Breast epithelium (tissue), 4 donors: ENCODE measurements at places on chromosomes 3 and 15. TPM values are rescaled to one million over a fixed set of nuclear protein-coding genes. Genes with fewer than 3 reads are reported as not detected.

The CAPN7 gene
- total RNA-seq = 112 TPM

DNA sequence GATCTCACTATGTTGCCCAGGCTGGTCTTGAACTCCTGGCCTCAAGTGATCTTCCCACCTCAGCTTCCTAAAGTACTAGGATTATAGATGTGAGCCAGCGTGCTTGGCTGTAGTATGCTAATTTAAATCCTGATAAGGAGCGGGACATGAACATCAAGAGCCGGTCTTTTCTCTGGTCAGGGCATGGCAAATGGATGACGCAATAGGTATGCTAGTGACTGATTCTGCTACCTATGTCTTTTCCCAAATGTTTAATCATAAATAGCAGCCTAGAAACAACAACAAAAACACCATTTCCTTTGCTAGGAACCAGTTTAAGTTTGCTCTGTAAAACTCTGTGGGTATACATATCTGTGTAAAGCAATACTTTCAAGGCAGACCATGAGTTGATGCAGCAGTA lies 64.7 kb downstream of the STARD9 start:
- no peak for DNase-seq

DNA sequence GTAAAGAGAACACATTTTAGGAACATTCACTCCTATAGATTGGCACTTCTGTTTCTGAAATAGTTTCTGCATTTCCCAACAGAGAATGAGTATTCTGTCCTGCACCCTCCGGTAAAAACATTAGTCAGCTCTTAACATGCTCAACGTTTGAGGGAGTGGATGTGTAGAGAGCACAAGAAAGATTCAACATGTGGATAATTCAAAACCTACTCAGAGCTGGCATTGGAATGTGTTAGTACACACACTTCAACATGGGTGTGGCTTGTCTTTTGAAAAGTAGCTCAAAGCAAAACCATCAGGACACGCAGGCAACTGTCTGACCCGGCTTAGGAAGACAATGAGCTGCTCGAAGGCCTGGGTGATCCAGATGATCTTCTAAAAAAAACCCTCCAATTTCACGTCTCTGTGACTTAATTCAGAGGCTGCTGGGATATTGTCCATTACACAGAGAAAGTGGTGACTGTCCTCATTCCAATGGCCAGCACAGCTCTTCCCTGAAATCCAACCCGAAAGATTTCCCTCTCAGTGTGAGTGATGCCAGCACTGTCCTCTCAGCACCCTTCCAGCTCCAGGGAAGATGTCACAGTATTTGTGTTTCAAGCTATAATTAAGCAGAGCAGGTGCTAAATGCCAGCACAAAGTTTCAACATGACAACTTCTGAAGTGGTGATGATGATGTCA lies 18.1 kb downstream of the FBN1 start:
- DNase-seq = no peak

DNA sequence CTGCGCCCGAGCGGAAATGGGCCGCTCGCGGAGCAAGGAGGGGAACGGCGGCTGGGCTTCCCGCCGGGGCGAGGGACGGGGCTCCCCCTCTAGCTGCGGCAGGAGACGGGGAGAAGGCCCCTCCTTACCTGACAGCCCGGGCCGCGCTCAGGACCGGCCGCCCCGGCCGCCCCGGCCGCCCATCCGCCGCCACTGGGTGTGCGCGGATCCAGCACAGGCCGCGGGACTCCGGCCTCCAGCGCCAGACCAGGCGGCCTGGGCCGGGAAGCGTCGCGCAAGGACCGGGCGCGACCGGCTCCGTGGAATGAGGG lies 296 bp downstream of the TPRA1 start:
- DNase-seq = no peak

The IGSF11 gene
- 1.3 TPM for total RNA-seq

The KBTBD12 gene
- 0.32 TPM for total RNA-seq

DNA sequence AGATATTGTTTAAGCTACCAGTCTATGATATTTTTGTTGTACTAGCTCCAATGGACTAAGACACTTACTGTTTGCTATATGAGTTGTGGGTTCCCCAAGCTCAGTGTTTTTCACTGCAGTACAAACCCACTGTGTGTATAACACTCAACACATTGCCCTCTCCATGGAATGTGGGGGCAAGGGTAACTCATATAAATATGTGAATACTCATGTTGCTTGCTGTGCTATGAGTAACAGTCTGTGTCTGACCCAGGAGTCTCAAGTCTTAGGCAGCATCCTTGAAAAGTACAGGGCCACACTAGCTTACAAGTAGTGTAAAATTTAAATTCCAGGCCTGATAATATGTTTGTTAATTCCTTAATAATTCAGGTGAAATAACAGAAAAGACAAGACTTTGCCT lies 22.5 kb upstream of the CNTN3 start:
- DNase-seq = no peak

DNA sequence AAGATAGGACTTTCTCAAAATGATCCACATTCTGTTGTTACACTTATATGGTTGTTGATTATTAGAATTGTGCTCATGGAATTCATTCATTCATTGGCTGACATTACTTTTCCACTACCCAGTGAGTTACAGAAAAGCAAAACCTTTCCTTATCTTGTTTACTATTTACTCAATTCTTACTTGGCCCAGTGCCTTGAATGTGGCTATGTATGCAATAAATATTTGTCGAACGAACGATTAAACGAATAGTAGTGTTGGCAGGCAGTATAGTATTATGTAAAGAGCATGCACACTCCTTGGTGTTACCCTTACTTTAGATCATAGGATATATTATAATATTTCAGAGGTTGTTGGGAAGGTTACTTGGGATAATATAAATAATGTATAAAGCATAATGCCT lies 31.0 kb downstream of the CTDSPL2 start:
- DNase-seq = no peak

The CHRD gene
- 12.1 TPM for total RNA-seq
